Transverse colon (tissue), 4 donors: ENCODE measurements at places on chromosomes 7 and 10.

DNA sequence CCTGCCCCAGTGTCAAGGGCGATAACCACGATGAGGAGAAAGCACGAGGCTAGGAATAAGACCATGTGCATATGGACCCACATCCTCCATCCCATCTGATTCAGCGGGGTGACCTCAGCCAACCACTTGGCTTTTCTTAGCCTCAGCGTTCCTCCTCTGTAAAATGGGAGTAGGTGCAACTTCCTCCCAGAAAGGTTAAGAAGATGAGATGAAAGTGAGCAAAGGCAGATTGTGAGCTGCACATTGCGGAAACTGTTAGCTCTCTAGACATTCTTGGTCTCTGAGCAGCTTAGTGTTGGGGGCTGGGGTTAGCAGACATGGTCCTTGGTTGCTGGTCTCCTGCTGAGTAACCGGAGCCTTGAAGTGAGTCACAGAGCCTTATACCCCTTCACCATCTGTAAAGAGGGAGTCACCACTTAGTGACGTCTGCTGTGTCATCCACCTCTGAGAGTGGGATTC, 497.3 kb upstream of the GALNT17 start:
- DNase-seq = no peak

DNA sequence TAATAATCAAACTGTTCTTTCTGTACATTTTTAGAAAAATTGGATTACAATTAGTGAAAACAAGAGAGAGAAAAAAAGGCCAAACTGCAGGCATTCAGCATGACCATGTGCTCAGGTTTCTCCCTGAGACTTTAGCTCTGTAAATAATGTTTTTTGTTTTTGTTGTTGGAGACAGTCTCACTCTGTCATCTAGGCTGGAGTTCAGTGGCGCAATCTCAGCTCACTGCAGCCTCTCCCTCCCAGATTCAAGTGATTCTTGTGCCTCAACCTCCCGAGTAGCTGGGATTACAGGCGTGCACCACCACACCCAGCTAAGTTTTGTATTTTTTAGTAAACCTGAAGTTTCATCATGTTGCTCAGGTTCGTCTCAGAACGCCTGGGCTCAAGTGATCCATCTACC, 23.0 kb downstream of the BZW2 start:
- no peak for DNase-seq

DNA sequence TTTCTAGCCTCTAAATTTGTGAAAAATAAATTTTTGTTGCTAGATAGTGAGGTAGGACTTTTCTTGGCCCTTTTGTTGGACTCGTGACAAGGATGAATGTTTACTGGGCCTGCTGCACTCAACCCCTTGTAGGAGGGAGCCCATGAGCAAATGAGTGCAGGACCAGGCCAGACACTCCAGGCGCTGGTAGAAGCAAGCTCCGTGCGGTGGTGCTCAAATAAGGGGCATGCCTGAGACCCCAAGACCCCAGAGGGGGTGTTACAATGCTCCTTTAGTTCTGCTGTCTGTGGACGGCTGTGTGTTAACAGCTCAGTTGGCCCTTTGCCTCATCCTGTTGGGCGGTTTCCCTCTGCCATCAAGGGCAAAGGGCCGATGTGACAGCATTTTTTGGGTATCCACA, 1195.3 kb upstream of the PHF14 start:
- no peak for DNase-seq

GRCh38 chr10:95756041-95756761, at the start of gene ENTPD1:
Gene ENTPD1 (plus strand): TSS chr10:95756163. CDS start chr10:95756240, 77 bp downstream.
- DNase-seq = peak; percentile 59

GRCh38 chr10:121521794-121522556, 76.3 kb downstream of the FGFR2 start:
- DNase-seq = no peak

- DNase-seq = no peak
Observed at GRCh38 chr7:34038816-34039470, 133.6 kb downstream of the BMPER start.

DNA sequence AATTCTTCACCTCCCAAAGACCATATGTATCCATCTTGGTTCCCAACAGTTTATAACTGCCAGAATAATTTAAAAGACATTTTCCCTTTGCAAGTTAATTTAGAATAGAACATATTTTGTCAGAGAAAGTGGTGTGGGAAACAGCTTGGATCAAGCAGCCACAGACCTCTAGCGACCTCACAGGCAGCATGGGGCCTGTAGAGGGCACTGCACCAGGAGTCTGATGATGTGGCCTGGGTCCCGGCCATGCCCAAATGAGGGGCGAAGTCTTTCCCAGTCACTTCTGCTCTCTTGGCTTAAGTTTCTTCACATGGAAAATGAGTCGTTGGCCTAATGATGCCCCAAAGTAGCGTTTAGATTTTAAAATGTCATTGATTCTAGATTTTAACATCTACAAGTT, 243.2 kb downstream of the SDK1 start:
- DNase-seq = no peak

DNA sequence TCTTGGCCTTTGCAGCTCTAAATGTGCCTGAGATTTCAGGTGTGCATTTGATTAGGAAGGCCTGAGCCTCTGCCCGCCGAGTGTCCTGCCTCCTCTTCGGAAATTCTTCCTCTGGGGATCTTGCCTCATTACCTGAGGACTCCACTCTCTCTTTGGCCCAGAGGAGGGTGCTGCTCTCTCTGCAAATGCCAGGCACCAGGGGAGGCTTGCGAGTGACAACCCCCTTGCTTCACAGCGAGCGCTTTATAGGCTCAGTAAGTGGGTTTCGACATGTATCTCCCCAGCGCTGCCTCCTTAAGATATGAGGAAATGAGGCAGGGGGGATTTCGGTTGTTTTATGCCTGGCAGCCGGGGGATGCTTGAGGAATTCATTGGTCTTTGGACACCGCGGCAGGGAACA, 423.9 kb downstream of the GLRX3 start:
- DNase-seq = no peak

DNA sequence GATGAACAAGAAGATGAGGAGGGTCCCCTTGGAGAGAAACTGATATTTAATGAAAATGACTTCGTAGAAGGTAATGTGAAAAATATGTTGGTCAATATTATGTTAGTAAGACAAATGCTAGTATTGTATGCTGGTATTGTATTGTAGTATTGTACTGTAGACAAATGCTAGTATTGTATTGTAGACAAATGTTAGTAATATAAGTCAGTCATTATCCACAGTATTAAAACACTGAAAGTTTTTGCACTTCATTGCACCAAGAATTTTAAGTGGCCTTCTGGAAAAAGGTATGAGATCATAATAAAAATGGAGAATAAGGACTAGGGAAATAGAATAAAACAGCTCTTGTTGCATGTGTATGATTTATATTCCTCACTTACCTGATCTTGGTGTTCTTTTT, 17.5 kb downstream of the CSGALNACT2 start:
- DNase-seq = no peak
